ENCODE measurements at places on chromosomes 1 and 21. TPM values are rescaled to one million over a fixed set of nuclear protein-coding genes. Genes with fewer than 3 reads are reported as not detected.

Gene XPR1
- 17.8 TPM for total RNA-seq

Gene IL19
- total RNA-seq: not detected

Gene PTPRF
- total RNA-seq: 58.4 TPM

Gene NPL
- 2.0 TPM for total RNA-seq

Gene OR2C3
- total RNA-seq: not detected

Gene DYNLT5
- 2.7 TPM for total RNA-seq

Gene SUSD4
- 0.44 TPM for total RNA-seq

Gene TOMM40L
- total RNA-seq: 9.2 TPM

Gene RNU1-1
- total RNA-seq: under 0.01 TPM

Gene ILDR2
- not detected for total RNA-seq

Gene ERVH48-1
- total RNA-seq: under 0.01 TPM

Gene TTC22
- not detected for total RNA-seq

Gene OR10J1
- 0.25 TPM for total RNA-seq

Gene MORC3
- 53.5 TPM for total RNA-seq

Gene RNU1-4
- total RNA-seq: 2,224 TPM

Gene TMEM52
- total RNA-seq: 0.11 TPM

Gene RGS4
- total RNA-seq: 486 TPM

Gene TMEM51
- 7.9 TPM for total RNA-seq

Gene NPR1
- 4.1 TPM for total RNA-seq

Gene NIBAN1
- 83.9 TPM for total RNA-seq

Gene NEK2
- total RNA-seq: 17.9 TPM

Gene C1orf94
- 0.12 TPM for total RNA-seq

Gene TIAM1
- total RNA-seq: 0.37 TPM

Gene SPATA46
- not detected for total RNA-seq

Gene SDF4
- total RNA-seq: 158 TPM

Gene MTARC2
- total RNA-seq: 1.5 TPM

Gene EMC1
- total RNA-seq: 77.9 TPM

Gene ETV3L
- total RNA-seq: not detected

Gene RHD
- total RNA-seq: not detected

Gene LY9
- not detected for total RNA-seq

Gene PLA2G2F
- not detected for total RNA-seq

Gene PLA2G2D
- total RNA-seq: not detected

Gene CYP4A11
- total RNA-seq: not detected

Gene TESK2
- 0.77 TPM for total RNA-seq

Gene ZYG11A
- 2.0 TPM for total RNA-seq

Gene WNT4
- total RNA-seq: 0.50 TPM

Gene EPHB2
- 5.2 TPM for total RNA-seq

Gene FMO4
- total RNA-seq: 4.0 TPM

Gene LCE2B
- total RNA-seq: not detected

Gene CAMTA1
- 60.2 TPM for total RNA-seq

Gene FCRL5
- total RNA-seq: not detected

Gene GSTM5
- 1.00 TPM for total RNA-seq

Gene OSCP1
- total RNA-seq: 7.7 TPM

Gene PADI4
- not detected for total RNA-seq

Gene NID1
- 113 TPM for total RNA-seq
